ENCODE measurements at places on chromosomes 7 and 10.

- DNase-seq: no peak
Observed at GRCh38 chr7:147639751-147640150, 950.8 kb upstream of the C7orf33 start.

- DNase-seq: no peak
Observed at GRCh38 chr10:88262591-88263234, 320.4 kb downstream of the RNLS start.

- no peak for DNase-seq
Observed at GRCh38 chr10:1746796-1747195, 9.5 kb upstream of the ADARB2 start.

GRCh38 chr7:139842401-139843210 is 13.5 kb downstream of the TBXAS1 start:
- no peak for DNase-seq

GRCh38 chr10:49164559-49165188 is 23.5 kb downstream of the TMEM273 start:
- no peak for DNase-seq

GRCh38 chr10:133083422-133084100 is 4.2 kb upstream of the ADGRA1 start:
- no peak for DNase-seq

DNA sequence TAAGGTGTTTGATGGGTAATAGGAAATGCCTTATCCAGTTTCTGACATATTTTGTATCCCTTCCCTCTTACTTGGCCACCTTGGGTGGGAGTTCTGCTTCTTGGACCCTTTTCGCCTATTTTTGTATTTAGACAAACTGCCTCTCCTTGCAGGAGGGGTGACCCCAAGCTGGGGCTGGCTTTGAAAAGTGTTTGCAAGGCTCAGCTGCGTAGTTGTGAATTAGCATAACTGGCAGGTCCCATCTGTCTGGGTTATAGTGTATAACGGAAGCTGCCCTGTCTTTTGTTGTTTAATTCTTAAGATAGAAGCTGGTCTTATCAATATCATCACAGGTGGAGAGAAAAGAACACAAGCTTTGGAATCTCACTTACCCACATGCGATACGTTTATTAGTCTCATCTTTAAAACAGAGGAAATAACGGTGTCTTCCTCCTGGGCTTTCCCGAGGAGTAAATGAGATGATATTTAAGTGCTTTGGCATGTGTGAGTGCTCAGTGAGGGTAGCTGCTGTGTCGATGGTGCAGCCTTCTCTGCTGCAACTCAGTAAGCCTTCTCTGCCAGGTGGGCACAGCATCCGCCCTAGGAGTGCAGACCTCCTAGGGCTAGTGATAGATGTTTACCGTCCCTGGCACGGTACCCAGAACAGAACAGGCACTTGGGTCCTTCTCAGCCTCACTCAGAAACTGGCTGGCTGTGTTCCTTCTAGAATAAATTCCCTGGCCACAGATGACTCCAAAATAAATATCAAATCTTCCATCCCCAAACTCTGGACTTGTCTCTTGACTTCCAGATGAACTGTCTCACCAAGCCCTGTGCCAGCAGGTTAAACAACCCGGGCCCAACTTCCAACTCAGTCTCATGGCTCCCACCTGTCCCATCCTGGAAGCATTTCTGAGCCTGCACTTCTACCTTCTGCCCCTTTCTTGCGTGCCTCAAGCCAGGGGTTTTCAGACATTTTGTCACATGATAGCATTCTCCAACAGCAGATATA is 227.3 kb downstream of the GFRA1 start:
- no peak for DNase-seq

GRCh38 chr10:90738885-90739284 is 119.0 kb downstream of the HTR7 start:
- no peak for DNase-seq

GRCh38 chr10:70780370-70780760 is 4.8 kb downstream of the TBATA start:
- peak; percentile 10 for DNase-seq

DNA sequence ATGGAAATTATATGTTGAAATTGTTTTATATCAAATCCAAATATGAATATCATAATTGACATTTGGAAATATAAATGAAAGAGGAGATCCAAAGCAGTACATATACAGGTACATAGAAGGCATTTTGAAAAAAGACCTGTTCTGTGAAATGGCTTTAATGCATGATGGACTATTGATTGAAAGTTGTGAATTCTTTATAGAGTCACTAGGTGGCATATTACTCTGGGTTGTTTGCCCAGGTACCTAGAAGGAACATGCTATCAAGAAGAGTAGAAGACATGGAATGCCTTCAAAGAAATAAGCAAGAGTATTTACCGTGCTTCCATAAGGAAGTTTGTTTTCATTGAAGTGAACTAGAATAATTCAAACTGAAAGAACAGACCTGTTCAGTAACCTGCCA is 160.0 kb upstream of the ANK3 start:
- DNase-seq: no peak

GRCh38 chr10:130234171-130234965 is 98.2 kb downstream of the GLRX3 start:
- peak; percentile 75 for DNase-seq

DNA sequence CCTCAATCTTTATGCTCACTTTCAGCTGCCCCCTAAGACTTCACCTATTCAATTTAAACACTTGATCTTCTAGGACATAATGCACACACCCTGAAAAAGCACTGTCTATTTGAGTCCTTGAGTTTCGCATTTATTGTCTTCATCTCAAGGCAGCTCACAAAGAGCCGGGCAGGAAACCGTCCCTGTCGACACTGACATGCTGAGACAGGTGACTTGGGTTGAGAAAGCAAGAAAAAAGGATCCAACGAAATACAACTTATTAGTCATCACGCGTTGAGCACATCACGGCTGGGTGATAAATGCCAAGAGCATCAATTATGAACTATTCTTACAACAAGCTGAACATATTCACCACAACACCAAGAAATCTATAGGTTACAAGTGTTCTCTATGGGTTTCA is 91.1 kb downstream of the CALN1 start:
- no peak for DNase-seq

DNA sequence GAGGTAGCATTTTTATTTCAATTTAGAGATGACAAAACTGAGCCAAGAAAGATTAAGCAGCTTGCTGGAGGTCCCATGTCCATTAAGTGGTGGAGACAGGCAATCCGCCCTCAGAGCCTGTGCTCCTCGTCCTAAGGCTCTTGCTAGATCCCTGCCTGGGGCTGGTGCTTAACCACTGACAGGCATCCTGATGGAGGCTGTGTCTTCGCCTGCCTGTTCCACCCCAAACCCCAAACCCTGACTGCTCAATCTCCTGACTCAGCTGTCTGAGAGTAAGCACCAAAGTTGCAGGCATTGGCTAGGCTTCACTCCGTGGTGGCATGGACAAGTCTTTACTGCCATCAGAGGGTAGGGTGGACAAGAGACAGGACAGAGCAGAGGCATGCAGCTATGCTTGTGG is 209.4 kb downstream of the POU6F2 start:
- no peak for DNase-seq

DNA sequence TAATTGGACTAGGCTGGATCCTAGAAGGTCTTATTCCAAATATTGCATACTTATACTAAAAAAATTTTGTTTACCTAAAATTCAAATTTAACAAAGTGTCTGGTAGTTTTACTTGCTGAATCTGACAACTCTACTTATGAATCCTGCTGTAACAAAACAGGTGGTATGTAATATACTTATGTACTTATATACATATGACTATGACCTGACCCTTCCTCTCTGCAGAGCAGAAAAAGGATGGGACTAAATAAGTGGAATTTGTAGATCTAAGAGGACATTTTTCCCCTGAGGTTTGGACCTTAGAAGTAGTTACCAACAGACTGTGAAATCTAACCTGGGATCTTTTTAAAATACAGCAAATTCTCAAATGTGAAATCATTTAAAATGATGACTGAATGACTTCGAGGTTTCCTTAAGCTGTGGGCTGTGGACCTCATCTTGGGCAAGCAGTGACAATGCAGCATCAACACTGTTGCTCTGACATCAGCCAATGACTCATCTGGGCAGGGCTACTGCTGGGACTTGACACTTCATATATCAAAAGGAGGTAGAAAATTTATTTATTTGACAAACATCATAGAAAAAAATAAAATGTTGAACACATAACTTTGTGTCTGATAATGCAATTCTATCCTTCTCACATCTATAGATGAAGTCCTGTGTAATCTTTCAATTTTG is 73.6 kb downstream of the RELN start:
- DNase-seq: no peak

DNA sequence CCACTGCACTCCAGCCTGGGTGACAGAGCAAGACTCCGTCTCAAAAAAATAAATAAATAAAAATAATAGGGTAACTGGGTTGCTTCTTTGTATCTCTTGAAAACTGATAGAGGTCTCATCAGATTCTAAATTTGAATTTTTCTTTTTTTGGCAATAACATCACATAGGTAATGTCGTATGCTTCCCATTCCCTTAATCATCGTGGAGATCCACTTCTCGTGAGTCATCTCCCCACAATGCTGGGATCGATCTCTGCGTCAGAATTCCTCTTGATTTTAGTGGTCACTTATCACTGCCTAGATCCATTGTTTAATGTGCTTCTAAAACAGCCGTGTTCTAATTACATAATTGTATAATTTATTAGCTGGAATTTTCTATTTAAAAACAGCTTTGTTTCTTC is 70.5 kb upstream of the DNAJB6 start:
- no peak for DNase-seq

GRCh38 chr7:86366946-86367345 is 276.8 kb upstream of the GRM3 start:
- no peak for DNase-seq

GRCh38 chr7:141641876-141642275 is 60.1 kb downstream of the DENND11 start:
- DNase-seq: no peak

- peak; percentile 89 for DNase-seq
Observed at GRCh38 chr7:24786941-24787340, 29.7 kb upstream of the GSDME start.
